ENCODE measurements at places on chromosomes 16 and 17. TPM values are rescaled to one million over a fixed set of nuclear protein-coding genes. Genes with fewer than 3 reads are reported as not detected.

The PITPNM3 gene
- 6.6 TPM for total RNA-seq

The NGFR gene
- 3.1 TPM for total RNA-seq

The CACNG5 gene
- total RNA-seq = not detected

The OTOP2 gene
- total RNA-seq = not detected

The NRN1L gene
- total RNA-seq = not detected

The STX1B gene
- total RNA-seq = not detected

The RDM1 gene
- total RNA-seq = 5.9 TPM

The TBC1D3I gene
- not detected for total RNA-seq

The RCVRN gene
- total RNA-seq = 0.18 TPM

- peaks cover 27% of the 10 kb centered on the region for H3K4me1 ChIP-seq
- H3K27me3 ChIP-seq = peaks cover 52% of the 10 kb centered on the region
- peak overlapping the region; percentile 50 for H3K4me3 ChIP-seq
- no peak overlapping the region for H3K27ac ChIP-seq
- DNase-seq = peak; percentile 72
These were observed 1.0 kb downstream of the SRCIN1 start for GRCh38 chr17:38604479-38605403.

DNA sequence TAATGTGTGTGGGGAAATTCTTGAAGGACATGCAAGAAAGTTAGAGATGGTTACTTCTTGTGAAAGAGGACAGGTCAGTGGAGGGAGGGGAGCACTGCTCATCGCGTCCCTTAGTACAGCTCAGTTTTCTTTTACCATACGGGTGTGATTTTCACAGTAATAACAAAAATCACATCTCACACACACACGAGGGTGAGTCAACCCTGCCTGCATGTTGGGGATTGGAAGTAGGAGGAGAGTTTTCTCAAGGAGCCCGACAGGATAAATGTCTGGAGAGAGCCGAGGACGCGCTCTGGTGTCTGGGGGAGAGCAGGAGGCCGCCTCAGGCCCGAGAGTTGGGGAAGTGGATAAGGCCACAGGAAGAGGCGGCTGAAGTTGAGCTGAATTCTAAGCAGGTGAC lies 16.4 kb downstream of the PLCD3 start:
- DNase-seq = no peak
- peaks cover 98% of the 10 kb centered on the region for H3K36me3 ChIP-seq
- peaks cover 7% of the 10 kb centered on the region for H3K4me1 ChIP-seq
- H3K27ac ChIP-seq = no peak overlapping the region

DNA sequence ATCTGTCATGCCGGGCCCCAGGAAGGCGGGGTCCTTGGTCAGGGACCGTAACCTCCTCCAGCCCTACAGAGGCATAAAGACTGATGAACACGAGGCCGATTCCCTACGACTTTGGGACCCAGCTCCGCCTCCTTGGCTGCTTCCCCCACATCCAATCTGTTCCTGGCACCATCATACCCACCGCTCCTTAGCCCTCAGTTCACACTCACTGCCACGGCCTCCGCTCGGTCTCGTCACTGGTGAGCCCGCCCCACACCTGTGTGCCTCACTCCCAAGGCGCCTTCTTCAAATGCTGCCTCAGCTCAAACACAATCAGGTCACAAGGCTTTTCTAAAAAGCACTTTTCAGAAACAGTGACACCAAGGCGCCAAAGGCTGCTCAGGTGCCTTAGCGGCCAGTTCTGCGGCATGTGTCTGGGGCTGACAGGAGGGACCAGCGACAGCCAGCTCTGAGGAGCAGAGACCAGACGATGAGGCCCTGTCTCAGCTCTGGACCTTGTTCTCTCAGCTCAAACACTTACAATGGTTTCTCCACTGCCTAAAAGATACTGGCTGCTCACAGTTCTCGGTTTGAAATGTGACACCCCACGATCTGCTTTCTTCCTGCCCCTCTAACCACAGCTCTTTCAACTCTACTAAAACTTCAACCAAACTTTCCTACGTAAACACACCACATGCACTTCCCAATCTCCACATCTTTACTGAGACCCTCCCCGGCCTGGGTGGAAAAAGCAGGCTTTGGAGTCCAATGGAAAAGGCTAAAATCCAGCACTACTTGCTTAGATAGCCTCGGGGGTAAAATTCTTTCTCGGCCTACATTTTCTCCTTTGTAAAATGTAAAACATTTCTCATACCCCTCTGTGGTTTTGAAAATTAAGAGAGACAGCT lies 33.2 kb downstream of the CYB5D2 start:
- no peak overlapping the region for H3K4me3 ChIP-seq
- H3K27me3 ChIP-seq = no peaks in the 10 kb centered on the region
- no peak for DNase-seq
- H3K4me1 ChIP-seq = no peaks in the 10 kb centered on the region
- H3K27ac ChIP-seq = no peak overlapping the region

DNA sequence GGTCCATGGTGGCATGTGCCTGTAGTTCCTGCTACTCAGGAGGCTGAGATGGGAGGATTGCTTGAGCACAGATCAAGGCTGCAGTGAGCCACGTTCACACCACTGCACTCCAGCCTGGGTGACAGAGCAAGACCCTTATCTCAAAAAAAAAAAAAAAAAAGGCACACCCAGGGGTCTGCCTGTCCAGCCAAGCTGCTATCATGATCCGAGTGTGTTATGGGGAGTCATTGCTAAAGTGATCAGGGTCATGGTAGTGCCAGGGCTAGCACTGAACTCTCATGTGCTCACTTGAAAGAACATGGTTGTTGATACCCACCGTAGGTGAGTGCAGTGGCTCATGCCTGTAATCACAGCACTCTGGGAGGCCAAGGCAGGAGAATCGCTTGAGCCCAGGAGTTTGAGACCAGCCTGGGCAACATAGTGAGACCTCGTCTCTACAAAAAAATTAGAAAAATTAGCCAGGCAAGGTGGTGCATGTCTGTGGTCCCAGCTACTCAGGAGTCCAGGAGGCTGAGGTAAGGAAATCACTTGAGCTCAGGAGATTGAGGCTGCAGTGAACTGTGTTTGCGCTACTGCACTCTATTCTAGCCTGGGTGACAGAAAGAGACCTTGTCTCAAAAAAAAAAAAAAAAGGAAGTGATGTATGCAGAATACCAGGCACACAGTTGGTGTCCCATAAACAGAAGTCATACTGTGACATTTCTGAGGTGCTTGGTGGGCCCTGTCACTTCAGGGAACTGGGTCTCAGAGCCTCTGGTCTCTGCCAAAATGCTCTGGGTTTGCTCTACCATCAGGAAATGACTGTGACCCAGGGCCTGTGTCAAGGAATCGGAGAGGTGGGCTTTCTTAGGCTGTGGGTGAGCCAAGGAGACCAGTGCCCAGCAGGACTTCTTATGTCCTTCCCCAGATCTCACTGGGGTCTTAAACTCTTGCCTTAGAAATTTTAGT lies 2.2 kb downstream of the PRM1 start:
- H3K4me1 ChIP-seq = peaks cover 15% of the 10 kb centered on the region
- no peak for DNase-seq
- H3K27me3 ChIP-seq = no peaks in the 10 kb centered on the region
- no peaks in the 10 kb centered on the region for H3K36me3 ChIP-seq
- H3K27ac ChIP-seq = no peak overlapping the region

DNA sequence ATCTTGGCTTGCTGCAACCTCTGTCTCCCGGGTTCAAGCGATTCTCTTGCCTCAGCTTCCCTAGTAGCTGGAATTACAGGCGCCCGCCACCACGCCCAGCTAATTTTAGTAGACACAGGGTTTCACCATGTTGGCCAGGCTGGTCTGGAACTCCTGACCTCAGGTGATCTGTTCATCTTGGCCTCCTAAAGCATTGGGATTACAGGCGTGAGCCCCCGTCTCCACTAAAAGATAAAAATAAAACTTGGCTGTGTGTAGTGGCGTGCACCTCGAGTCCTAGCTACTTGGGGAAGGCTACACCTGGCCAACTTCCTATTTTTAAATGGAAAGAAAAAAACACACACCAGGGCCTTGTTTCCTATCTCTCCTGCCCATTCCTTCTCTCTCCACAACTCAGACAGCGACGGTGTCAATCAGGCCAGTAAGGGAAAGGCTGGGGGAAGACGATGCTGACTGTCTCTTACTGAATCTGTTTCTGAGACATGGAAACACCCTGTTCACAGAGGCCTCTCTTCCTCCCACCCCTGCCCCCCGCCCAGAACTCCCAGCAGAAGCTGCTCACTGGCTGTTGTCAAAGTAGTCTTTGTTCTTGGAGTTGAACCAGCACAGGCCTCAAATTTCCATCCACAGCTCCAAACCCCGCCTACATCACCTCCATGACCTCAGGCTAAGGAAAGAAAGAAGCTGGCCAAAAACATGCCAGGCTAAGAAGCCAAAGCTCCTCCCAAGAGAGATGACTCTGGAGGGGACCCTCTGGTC lies 96.6 kb downstream of the NXN start:
- H3K27me3 ChIP-seq = no peaks in the 10 kb centered on the region
- DNase-seq = peak; percentile 78
- no peaks in the 10 kb centered on the region for H3K36me3 ChIP-seq
- peaks cover 48% of the 10 kb centered on the region for H3K4me1 ChIP-seq

- peaks cover 26% of the 10 kb centered on the region for H3K36me3 ChIP-seq
- H3K27me3 ChIP-seq = no peaks in the 10 kb centered on the region
- peaks cover 64% of the 10 kb centered on the region for H3K4me1 ChIP-seq
These were observed 7.1 kb downstream of the TRAF7 start for GRCh38 chr16:2162676-2163118.

- peaks cover 6% of the 10 kb centered on the region for H3K4me1 ChIP-seq
- H3K27ac ChIP-seq = no peak overlapping the region
- no peaks in the 10 kb centered on the region for H3K27me3 ChIP-seq
- H3K4me3 ChIP-seq = no peak overlapping the region
- peak; percentile 80 for DNase-seq
These were observed 11.5 kb upstream of the FOXN1 start for GRCh38 chr17:28494445-28495188.

- peaks cover 100% of the 10 kb centered on the region for H3K27me3 ChIP-seq
- no peak overlapping the region for H3K27ac ChIP-seq
- DNase-seq = peak; percentile 81
- H3K36me3 ChIP-seq = no peaks in the 10 kb centered on the region
- no peak overlapping the region for H3K4me3 ChIP-seq
These were observed 7.2 kb downstream of the SRCIN1 start for GRCh38 chr17:38598536-38598935.

GRCh38 chr16:84423416-84423837 lies 55.1 kb downstream of the ATP2C2 start:
- no peak for DNase-seq
- no peaks in the 10 kb centered on the region for H3K4me1 ChIP-seq
- no peak overlapping the region for H3K4me3 ChIP-seq
- no peaks in the 10 kb centered on the region for H3K36me3 ChIP-seq

DNA sequence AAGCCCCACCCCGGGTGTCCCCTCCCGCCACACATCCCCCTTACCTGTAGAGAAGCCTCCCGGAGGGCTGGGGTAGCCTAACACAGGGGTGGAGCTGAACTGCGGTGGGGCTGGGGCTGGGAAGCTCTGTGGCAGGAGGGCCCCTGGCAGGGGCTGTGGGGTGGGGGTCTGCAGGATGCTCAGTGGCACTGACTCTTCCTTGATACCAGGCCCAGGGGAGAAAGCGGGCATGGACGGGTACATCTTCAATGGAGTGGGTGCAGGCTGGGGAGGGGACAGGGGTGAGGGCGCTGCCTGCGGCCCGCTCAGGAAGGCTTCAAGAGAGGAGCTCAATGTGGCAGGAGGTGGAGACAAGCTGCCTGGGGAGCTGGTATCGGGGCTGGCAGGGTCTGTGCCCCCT lies 16.7 kb downstream of the SREBF1 start:
- no peak for DNase-seq
- no peak overlapping the region for H3K4me3 ChIP-seq
- peaks cover 53% of the 10 kb centered on the region for H3K36me3 ChIP-seq
- H3K27me3 ChIP-seq = no peaks in the 10 kb centered on the region

DNA sequence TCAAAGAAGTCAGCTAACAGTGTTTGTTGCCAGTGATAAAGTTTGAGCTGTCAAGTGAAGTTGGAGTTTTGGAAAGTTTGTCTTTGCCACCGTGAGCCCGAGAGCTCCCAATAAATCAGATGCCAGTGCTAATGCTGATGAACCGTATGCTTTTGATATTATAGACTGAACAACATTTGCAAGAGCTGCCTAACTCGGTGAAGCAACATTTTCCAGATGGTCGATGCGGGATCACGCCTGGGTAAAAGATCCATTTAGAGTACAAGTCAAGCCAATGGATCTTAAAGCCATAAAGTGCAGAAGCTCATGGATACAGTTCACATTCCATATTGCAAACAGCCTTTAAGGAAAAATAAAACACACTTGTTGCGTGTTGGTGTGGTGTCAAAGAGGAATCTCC lies 9.6 kb downstream of the BANP start:
- H3K27me3 ChIP-seq = no peaks in the 10 kb centered on the region
- H3K4me1 ChIP-seq = peaks cover 59% of the 10 kb centered on the region
- DNase-seq = no peak
- H3K36me3 ChIP-seq = peaks cover 7% of the 10 kb centered on the region
- no peak overlapping the region for H3K27ac ChIP-seq
- no peak overlapping the region for H3K4me3 ChIP-seq

- DNase-seq = no peak
- no peak overlapping the region for H3K4me3 ChIP-seq
These were observed 14.4 kb upstream of the MYLK3 start for GRCh38 chr16:46762583-46762982.

- H3K27me3 ChIP-seq = no peaks in the 10 kb centered on the region
- no peak overlapping the region for H3K27ac ChIP-seq
- H3K36me3 ChIP-seq = no peaks in the 10 kb centered on the region
- H3K4me1 ChIP-seq = peaks cover 2% of the 10 kb centered on the region
These were observed 394 bp upstream of the PRM3 start for GRCh38 chr16:11273721-11274324.

DNA sequence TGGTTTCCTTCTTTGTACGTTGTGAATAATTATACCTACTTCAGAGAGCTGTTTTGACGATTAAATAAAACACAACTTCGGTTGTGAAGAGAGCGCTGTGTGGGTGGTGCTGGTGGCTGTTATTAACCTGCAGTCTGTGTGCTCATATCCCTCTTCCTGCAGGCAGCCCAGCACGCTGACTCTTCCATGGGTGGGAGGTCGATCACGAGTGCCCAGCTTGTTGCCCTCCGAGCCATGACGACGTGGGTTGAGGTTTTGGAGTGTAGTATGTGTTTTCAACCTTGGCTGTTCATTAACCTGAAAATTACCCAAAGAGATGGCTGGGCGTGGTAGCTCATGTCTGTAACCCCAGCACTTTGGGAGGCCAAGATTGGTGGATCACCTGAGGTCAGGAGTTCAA lies 11.3 kb upstream of the GCSH start:
- no peak overlapping the region for H3K27ac ChIP-seq
- no peaks in the 10 kb centered on the region for H3K27me3 ChIP-seq
- DNase-seq = no peak
- no peaks in the 10 kb centered on the region for H3K36me3 ChIP-seq
- no peaks in the 10 kb centered on the region for H3K4me1 ChIP-seq
- H3K4me3 ChIP-seq = no peak overlapping the region

- DNase-seq = no peak
- H3K4me1 ChIP-seq = peaks cover 25% of the 10 kb centered on the region
- peaks cover 26% of the 10 kb centered on the region for H3K36me3 ChIP-seq
- peak overlapping the region; percentile 56 for H3K4me3 ChIP-seq
- H3K27me3 ChIP-seq = no peaks in the 10 kb centered on the region
These were observed 52.2 kb downstream of the TUBD1 start for GRCh38 chr17:59840329-59841090.
